Heart left ventricle (tissue), 16 donors: ENCODE measurements at places on chromosomes 7 and 10.

- H3K4me3 ChIP-seq = no peak overlapping the region
- H3K27ac ChIP-seq = no peak overlapping the region
Measured at GRCh38 chr10:33120275-33120674, 162.2 kb upstream of the ITGB1 start.

DNA sequence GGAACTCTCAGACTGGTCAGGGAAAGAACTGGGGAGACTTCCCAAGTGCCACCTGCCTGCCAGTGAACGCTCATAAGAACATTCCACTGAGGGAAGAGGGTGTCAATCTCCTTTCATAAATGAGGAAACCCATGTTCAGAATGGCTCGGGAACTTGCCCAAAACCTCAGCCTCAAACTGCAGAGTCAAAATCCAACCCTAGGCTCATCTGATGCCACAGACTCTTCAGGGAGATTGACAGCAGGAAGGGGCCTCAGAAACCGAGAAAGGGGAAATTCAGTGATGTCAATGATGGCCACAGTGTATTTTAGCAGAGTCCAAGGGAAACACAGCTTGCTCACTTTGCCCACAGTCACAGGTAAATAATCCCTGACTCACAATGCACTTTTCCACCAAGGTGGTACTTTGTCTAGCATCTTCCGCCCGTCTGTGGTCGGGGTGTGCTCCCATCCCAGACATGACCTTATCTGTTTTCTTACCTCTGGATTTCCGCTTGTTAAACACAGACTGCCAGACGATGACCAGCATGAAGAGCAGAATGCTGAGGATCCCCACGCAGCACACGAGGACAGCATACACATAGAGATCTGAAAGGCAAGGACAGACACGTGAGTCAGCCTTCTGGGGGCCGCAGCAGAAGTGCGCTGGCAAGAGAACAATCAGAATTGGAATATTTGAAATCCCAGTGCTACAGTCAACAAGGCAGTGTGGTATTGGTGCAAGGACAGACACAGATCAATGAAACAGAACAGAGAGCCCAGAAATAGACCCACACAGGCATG lies 38.4 kb downstream of the VSTM4 start:
- H3K4me1 ChIP-seq = peaks cover 41% of the 10 kb centered on the region
- no peak for DNase-seq
- H3K27ac ChIP-seq = no peak overlapping the region
- no peaks in the 10 kb centered on the region for H3K27me3 ChIP-seq
- H3K36me3 ChIP-seq = peaks cover 5% of the 10 kb centered on the region

- H3K4me3 ChIP-seq = no peak overlapping the region
- no peak for DNase-seq
- H3K27ac ChIP-seq = no peak overlapping the region
- no peaks in the 10 kb centered on the region for H3K4me1 ChIP-seq
- H3K36me3 ChIP-seq = no peaks in the 10 kb centered on the region
Measured at GRCh38 chr7:121313793-121314676, 14.8 kb upstream of the WNT16 start.

DNA sequence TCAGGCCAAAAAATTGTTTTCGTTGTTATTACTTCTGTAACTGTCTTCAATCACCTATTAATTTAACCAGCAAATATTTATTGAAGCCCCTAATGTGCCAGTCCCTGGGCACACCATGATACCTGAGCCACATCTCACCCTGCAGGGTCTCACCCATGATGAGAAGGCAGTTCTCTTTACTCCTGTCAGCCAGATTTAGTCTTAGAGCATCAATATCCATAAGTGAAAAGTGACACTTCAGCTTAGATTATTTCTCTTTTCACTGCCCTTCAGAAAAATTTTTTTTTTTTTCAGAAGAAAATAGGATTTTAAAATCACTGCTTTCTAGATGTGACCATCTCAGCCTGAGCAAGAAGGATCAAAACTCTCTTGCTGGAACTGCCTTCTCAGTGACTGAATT lies 258.6 kb upstream of the NFE2L3 start:
- no peak overlapping the region for H3K4me3 ChIP-seq
- no peak for DNase-seq
- no peak overlapping the region for H3K27ac ChIP-seq
- H3K4me1 ChIP-seq = peaks cover 8% of the 10 kb centered on the region

DNA sequence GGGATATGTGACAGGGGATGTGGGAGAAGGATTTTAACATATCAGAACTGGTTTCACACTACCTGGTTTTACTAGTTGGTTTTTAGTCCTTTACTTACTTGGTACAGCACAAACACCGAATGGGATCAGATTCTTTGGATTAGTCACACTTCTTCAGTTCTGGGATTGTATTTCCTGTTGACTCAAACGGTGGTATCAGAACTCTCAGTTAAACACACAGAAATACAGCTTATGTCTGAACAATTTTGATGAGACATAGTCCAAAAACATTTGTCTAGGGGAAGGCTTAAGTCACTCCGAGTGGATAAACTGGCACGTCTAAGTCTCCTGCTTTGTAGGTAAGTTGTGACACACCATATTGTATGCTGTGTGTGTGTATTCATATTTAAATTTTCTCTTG lies 480.5 kb downstream of the PHTF2 start:
- H3K4me1 ChIP-seq = no peaks in the 10 kb centered on the region
- no peak overlapping the region for H3K4me3 ChIP-seq
- no peak overlapping the region for H3K27ac ChIP-seq

- no peak for DNase-seq
- no peak overlapping the region for H3K4me3 ChIP-seq
- no peaks in the 10 kb centered on the region for H3K4me1 ChIP-seq
- H3K27ac ChIP-seq = no peak overlapping the region
- H3K36me3 ChIP-seq = no peaks in the 10 kb centered on the region
Measured at GRCh38 chr10:30791197-30791611, 161.7 kb upstream of the LYZL2 start.

DNA sequence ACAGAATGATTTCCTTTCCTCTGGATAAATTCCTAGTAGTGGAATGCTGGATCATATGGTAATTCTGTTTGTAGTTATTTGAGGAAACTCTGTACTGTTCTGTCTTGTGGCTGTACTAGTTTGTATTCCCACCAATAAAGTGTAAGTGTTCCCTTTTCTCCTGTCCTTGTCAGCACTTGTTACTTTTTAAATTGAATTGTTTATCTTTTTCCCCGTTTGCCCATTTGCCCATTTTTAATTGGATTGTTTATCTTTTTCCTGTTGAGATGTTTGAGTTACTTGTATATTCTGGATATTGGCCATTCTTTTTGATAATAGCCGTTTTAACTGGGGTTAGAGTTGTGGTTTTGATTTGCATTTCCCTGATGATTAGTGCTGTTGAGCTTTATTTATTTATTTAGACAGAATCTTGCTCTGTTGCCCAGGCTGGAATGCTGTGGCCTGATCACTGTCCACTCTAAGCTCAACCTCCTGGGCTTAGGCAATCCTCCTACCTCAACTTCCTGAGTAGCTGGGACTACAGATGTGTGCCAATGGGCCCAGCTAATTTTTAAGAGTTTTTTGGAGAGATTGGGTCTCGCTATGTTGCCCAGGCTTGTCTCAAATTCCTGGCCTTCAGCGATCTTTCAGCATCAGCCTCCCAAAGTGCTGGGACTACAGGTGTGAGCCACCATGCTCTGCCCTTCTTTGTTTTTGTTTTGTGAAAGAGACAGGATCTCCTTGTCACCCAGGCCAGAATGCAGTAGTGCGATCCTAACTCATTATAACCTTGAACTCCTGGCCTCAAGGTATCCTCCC lies 23.0 kb downstream of the BMPR1A start:
- DNase-seq = no peak
- peaks cover 39% of the 10 kb centered on the region for H3K4me1 ChIP-seq
- no peaks in the 10 kb centered on the region for H3K27me3 ChIP-seq
- H3K36me3 ChIP-seq = no peaks in the 10 kb centered on the region

DNA sequence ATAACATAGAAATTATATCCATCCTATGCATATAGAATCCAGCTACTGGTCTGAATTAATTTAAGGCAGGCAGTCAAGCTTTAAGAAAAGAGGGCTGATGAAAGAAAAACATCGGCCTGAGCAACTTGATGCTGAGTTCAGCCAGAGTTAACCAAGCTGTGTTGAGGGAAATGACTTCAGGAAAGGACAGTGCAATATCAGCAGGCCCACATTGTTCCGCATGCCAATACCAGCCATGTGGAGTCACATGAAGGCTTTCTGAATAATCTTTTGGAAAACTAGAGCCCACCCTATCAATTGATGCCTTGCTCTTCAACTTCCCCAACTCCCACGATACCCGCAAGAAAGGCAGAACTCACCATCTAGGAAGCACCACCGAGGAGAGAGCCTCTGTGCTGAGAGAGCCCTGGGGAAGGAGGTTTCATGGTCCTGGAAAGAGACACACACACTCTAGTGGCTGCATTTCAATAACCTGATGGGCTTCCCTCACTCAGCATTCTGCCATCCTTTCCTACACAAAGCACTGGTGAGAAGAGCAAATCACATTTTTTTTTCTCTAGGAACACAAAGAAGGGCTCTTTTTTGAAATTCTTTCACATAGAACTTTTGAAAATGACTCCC lies 125.8 kb upstream of the PTN start:
- H3K27me3 ChIP-seq = no peaks in the 10 kb centered on the region
- no peak for DNase-seq
- H3K4me1 ChIP-seq = no peaks in the 10 kb centered on the region
- H3K4me3 ChIP-seq = no peak overlapping the region
- no peaks in the 10 kb centered on the region for H3K36me3 ChIP-seq

- peaks cover 20% of the 10 kb centered on the region for H3K36me3 ChIP-seq
- H3K27me3 ChIP-seq = no peaks in the 10 kb centered on the region
- no peak overlapping the region for H3K4me3 ChIP-seq
- peaks cover 36% of the 10 kb centered on the region for H3K4me1 ChIP-seq
- H3K27ac ChIP-seq = no peak overlapping the region
Measured at GRCh38 chr10:89398003-89398749, 5.8 kb downstream of the IFIT1 start.

GRCh38 chr7:936386-937054 lies 18.0 kb downstream of the ADAP1 start:
- no peaks in the 10 kb centered on the region for H3K36me3 ChIP-seq
- no peaks in the 10 kb centered on the region for H3K27me3 ChIP-seq
- no peak overlapping the region for H3K27ac ChIP-seq
- no peak overlapping the region for H3K4me3 ChIP-seq
- no peaks in the 10 kb centered on the region for H3K4me1 ChIP-seq

- H3K4me3 ChIP-seq = no peak overlapping the region
- no peaks in the 10 kb centered on the region for H3K27me3 ChIP-seq
- H3K27ac ChIP-seq = no peak overlapping the region
- no peak for DNase-seq
- H3K4me1 ChIP-seq = no peaks in the 10 kb centered on the region
Measured at GRCh38 chr10:42351745-42352144, 286.6 kb downstream of the ZNF33B start.

GRCh38 chr10:2882628-2883027 lies 184.7 kb upstream of the PFKP start:
- no peak for DNase-seq
- no peak overlapping the region for H3K27ac ChIP-seq
- no peaks in the 10 kb centered on the region for H3K36me3 ChIP-seq

GRCh38 chr7:158836692-158837091 lies 7.4 kb upstream of the ESYT2 start:
- no peak overlapping the region for H3K4me3 ChIP-seq
- H3K27me3 ChIP-seq = no peaks in the 10 kb centered on the region
- H3K36me3 ChIP-seq = no peaks in the 10 kb centered on the region
- H3K4me1 ChIP-seq = no peaks in the 10 kb centered on the region

GRCh38 chr10:46235705-46236545 lies 50.9 kb upstream of the ANTXRL start:
- DNase-seq = no peak
- no peak overlapping the region for H3K27ac ChIP-seq
- H3K4me1 ChIP-seq = no peaks in the 10 kb centered on the region

GRCh38 chr7:157991761-157992160 lies 595.9 kb downstream of the PTPRN2 start:
- DNase-seq = no peak
- H3K4me1 ChIP-seq = no peaks in the 10 kb centered on the region
- H3K27me3 ChIP-seq = no peaks in the 10 kb centered on the region
- no peak overlapping the region for H3K27ac ChIP-seq
- no peaks in the 10 kb centered on the region for H3K36me3 ChIP-seq

GRCh38 chr7:93164766-93165165 lies 16.6 kb upstream of the SAMD9L start:
- no peak overlapping the region for H3K4me3 ChIP-seq
- no peak for DNase-seq
- H3K36me3 ChIP-seq = no peaks in the 10 kb centered on the region

DNA sequence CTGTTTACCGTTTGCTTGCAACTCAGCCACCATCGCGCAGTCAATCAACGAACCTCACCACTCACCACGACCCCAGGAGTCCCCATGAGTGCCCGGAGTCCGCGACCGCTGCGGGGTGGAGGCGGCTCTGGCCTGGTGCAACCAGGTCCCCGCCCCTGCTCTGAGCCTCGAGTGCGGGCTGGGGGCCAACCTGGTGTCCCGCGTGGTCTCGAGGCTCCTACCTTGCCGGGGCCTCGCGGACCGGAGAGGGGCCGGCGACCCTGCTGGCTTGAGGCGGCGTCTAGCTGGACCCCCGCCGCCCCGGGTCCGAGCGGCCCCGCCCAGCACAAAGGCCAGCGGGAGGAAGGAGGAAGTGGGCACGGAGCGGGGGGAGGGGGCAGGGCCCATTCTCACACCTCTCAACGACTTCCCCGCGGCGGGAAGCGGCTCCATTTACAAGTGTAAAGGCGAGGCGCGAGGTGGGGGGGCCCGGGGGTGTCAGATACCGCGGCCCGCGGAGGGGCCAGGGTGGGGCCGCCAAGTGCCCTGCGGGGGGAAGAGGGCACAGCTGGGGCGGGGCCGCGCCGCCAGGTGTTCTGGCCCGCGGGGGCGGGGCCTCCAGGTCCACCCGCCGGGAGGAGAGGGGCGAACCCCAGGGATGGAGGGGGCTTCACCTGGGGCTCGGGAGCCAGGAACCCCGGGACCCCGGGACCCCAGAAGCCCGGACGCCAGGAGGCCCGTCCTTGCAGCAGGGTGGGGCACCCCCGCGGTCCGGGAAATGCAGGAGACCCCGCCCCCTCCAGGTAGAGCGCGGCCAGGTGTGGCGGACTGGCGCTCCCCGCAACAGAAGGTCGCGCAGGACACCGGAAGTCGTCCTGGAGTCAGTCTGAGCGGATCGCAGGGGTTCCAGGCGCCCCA lies 8.6 kb downstream of the CTBP2 start:
- H3K27me3 ChIP-seq = no peaks in the 10 kb centered on the region
- DNase-seq = no peak
- H3K4me1 ChIP-seq = peaks cover 79% of the 10 kb centered on the region
- peaks cover 7% of the 10 kb centered on the region for H3K36me3 ChIP-seq
- H3K27ac ChIP-seq = no peak overlapping the region

- no peak overlapping the region for H3K27ac ChIP-seq
- H3K27me3 ChIP-seq = no peaks in the 10 kb centered on the region
- no peak for DNase-seq
- H3K4me3 ChIP-seq = no peak overlapping the region
Measured at GRCh38 chr10:118926441-118926840, 103.1 kb upstream of the NANOS1 start.

GRCh38 chr7:17347401-17347800 lies 48.9 kb downstream of the AHR start:
- H3K27me3 ChIP-seq = no peaks in the 10 kb centered on the region
- peaks cover 3% of the 10 kb centered on the region for H3K4me1 ChIP-seq
- H3K36me3 ChIP-seq = peaks cover 27% of the 10 kb centered on the region
- DNase-seq = no peak
- H3K27ac ChIP-seq = no peak overlapping the region

- H3K27ac ChIP-seq = no peak overlapping the region
- no peak overlapping the region for H3K4me3 ChIP-seq
- H3K27me3 ChIP-seq = no peaks in the 10 kb centered on the region
- no peaks in the 10 kb centered on the region for H3K36me3 ChIP-seq
- no peaks in the 10 kb centered on the region for H3K4me1 ChIP-seq
- DNase-seq = no peak
Measured at GRCh38 chr10:113775686-113776294, 24.3 kb downstream of the PLEKHS1 start.
